ENCODE measurements at places on chromosomes 7 and 10.

DNA sequence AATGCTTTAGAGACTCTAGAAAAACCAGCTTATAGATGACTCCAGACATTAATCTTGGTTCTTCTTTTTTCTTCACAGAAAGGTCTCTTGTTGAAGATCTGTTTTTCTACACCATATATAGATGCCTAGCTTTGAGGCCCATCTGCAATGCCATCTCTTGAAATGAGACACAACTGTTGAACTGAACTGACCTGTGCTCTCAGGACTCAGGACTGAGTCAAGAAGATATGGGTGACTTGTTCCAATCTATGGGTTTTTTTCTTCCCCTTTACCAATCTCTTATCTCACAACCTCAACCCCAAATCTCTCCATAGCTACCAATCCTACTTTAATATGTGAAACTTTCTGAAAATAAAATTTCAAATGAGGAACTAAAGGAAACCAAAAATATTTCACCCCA is 194.7 kb downstream of the SNX13 start:
- DNase-seq, result no peak

- DNase-seq, result no peak
These were observed 1.7 kb upstream of the CALML3 start for GRCh38 chr10:5522913-5523560.

GRCh38 chr7:149495785-149496641 is 1.6 kb downstream of the ZNF746 start:
- peak; percentile 64 for DNase-seq

DNA sequence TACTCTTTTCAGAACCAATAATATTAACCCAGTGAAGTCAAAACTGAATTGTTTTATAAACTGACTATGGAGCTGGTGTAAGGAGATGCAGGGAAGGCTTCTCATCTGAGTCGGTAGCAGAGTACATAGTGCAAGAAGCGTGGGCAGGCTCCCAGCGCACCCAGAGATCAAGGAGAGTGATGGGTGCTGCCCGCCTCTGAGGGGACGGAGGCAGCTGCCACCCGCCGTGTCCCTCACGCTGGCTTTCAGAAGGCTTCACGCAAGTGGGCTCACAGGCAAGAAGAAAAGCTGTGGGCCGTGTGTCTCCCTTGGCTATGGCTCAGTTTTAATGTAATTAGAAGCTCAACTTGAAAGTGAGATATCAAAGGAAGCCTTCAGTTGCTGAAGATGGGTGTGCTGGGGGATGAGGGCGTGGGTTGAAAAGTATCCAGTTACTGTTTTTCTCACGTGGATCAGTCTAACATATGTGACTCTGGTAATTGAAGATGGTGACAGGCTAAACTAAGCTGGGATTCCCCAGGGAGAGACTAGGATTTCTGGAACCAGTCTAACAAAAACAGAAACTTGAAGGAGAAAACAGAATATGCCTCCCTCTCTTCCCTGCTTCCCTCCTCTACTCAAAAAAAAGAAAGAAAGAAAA is 159.9 kb downstream of the MGMT start:
- DNase-seq, result no peak

DNA sequence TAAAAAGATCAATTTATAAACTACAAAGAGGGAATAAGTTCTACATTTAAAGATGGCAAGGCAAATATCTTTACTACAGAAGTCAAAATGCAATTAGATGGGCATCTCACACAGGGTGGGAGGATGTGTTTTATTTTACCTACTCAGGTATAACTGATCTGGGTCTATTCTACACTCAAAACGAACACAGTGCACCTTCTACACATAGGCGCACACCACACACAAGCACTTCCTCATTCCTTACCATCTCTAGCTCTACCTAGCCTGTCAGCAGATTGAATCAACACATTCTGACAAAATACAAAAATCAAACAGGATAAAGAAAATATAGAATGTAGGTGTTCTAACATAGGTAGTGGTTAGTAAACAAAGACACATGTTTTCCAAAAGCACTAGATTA is 64.8 kb downstream of the SGCE start:
- DNase-seq, result peak; percentile 5
